ENCODE measurements at places on chromosomes 3 and 15. TPM values are rescaled to one million over a fixed set of nuclear protein-coding genes. Genes with fewer than 3 reads are reported as not detected.
A peak's percentile ranks its signal among the peaks of the same experiment; 100 is the strongest.

DNA sequence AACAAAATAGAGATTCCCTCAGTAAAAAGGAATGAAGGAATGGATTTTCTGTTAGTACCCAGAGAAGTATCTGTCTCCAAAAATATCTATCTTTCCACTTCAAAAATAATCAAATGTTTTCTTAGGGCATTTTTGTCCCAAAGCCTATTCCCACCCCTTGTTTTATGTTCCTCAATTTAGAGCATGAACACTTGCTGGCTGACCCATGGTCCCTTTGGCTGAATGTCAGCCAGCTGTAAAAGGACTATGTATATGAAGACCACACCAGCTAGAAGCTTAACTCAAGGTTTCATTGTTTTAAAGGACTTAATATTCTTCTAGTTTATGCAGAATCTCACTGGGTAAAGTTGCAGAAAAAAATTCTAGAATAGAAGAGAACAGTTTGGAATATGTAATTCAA lies 931.2 kb downstream of the MCTP2 start:
- no peak for DNase-seq

- DNase-seq: no peak
These were observed 60.9 kb upstream of the MAGI1 start for GRCh38 chr3:66099541-66100065.

The CCDC12 gene
- total RNA-seq: 60.6 TPM

- DNase-seq: no peak
These were observed 112.5 kb upstream of the MLF1 start for GRCh38 chr3:158458464-158458863.

The PIAS1 gene
- 126 TPM for total RNA-seq

The ANO10 gene
- total RNA-seq: 30.1 TPM

The CASR gene
- total RNA-seq: under 0.01 TPM

The RPL14 gene
- 328 TPM for total RNA-seq

DNA sequence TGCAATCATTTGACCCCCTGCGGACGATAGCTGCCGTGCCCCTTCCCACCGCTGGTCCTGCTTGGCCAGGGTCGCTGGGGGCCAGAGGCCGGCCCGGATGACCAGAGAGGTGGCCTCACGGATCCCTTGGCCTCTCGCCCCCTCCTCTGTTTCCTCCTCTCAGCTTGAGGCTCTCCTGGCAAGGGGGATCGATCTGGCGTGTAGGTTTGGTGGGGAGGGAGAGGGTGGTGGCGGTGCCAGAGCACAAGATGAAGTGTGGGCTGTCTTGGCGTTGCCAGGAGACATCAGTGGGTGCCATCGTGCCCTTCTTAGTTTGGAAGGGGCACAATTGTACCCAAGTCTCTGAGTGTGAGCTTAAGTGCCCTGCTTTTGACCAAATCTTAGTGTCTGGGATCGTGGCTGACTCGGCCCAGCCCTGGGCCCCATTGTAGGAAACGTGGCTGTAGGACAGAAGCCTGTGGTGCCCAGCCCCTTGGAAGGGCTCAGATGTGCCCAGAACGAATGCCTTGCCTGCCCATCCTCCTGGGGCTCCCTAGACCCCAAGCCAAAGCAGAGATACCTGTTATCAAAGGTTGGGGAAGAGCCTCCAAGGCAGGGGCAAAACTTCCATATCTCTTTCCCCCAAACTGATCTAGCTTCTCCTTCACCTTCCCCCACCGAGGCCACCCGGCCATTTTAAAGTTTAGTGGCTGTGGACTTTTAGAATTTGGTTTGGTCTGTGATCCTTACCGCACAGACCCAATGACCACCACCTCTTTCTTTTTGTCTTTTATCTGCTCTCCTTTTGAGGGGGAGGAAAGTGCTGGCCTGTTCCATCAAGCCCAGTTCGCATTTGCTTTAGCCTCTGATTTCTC lies 14.4 kb downstream of the NR2F2 start:
- no peak for DNase-seq

The THBS1 gene
- total RNA-seq: 23.5 TPM

DNA sequence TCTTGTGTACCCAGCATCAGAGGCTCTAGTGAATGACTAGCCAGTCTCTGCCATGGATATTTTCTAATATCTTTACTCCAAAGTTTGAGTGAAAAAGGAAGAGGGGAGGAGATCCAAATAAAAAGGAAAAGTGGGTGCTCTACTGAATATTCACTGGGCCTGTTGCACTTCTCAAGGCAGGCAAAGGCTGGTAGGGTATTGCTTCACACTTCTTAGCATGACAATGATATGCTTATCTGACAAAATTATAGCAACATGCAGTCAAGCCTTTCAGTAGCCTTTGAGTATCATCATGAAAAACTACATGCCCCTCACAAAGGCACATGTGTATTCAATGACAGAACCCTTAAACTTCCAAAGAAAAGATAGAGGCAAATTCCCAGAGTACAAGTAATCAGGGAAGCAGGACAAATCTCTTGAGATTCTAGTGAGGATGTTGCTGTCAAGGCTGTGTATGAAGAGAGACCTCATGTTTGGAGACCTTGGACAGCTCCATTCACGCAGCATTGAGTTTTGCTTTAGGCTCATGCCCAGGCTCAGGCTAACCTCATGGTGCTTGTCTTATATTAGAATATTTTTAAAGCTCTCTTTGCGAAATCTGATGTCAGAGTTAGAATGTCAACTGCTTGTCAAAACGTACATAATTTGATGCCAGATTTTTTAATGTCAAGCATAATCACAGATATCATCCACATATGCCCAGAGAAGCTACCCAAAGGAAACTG lies 506.9 kb downstream of the OCA2 start:
- DNase-seq: no peak

The GNAI2 gene
- 171 TPM for total RNA-seq

- peak; percentile 7 for DNase-seq
These were observed 202.2 kb downstream of the TIGIT start for GRCh38 chr3:114496021-114496434.

DNA sequence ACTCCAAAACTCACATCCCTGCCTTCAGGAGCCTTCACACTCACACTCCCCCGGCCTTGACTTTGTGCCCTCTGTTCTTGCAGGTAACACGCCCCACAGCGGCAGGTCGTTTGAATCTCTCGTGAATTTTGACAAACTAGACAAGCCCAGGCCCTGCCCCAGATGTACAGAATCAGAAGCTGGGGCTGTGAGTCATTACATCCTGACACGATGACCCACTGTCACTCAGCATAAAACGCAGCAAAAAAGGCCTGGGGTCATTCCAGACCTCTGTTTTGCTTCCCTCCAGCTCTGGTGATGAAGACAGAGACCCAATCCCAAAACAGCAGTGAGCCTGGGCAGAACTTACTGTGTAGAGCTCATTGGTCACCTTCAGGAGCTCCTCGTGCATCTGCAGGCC lies 116.4 kb upstream of the RAD18 start:
- DNase-seq: no peak

The NKIRAS1 gene
- total RNA-seq: 17.5 TPM

GRCh38 chr3:65605876-65606432 lies 432.8 kb downstream of the MAGI1 start:
- DNase-seq: no peak

GRCh38 chr3:171784387-171784786 lies 25.9 kb downstream of the PLD1 start:
- no peak for DNase-seq

DNA sequence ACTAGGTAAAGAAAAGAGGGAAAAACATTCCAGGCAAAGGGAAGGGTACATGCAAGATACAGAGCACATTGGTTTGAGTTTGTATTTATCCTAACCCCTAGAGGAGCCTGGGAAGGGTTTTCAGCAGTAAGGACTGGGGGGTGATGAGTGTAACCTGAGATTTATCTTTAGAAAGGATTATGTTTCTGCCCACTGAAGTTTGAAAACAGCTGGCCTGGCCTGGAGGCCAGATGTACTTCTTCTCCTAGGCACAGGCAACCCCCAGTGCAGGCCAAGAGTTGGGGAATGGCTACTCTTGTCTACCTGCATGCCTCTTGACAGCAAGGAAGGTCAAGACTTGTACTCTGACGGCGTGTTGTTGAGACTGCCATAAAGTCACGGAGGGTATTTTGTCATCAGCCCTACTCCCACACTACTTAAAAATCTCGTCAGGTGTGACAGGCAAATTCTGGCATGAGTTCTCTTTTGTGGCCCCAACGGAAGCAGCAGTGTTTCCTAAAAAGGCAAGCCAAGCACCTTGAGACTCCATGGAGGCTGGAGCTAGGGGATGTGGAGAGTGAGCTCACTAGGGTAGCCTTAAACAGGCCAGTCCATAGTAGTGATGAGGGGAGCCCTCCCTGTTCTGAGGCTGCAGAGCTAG lies 241.5 kb upstream of the WNT5A start:
- peak; percentile 76 for DNase-seq

DNA sequence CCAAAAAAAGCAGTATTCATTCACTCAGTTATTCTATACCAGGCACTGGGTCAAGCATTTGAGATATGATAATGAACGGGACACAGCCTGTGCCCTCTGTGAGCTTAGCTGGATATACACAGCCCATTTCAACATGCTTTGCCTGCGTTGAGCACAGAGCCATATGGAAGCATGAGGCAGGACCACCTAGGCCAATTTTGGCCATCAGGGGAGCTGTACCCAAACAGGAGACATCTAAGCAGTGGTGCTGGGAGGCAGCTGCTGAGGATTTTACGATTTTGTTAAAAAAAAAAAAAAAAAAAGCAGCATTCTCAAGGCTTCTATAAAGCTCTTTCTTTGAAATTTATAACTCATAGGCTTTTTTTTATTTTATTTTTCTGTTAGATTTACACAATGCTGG lies 87.2 kb upstream of the SLC2A2 start:
- DNase-seq: no peak

- DNase-seq: no peak
These were observed 2.8 kb downstream of the EPHB1 start for GRCh38 chr3:134797741-134798451.

GRCh38 chr3:127037971-127038446 lies 55.1 kb downstream of the PLXNA1 start:
- no peak for DNase-seq

DNA sequence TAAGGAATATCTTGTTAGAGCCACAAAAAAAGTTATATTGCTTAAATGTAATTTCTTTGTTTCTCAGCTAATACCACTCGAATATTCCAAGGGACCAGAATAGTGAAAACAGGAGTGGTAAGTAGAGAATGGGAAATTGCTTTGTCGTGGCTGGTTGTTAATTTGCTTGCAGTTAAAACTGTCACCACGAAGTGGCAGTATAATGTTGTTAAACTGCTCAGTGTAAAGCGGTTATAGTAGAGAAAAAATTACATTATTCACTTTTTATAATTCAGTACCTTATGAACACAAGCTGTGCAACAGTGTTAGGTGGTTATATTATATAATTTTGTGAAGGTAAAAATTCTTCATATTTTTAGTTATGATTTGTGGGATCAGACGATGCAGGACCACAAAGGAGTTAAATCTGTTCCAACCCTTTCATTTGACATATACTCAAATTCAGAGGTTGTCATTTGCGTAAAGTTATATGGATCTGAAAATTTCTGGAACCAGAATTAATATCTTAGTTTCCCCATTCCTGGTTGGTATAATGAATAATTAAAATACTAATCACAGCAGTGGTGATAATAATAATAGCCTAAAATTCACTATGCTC lies 171.8 kb downstream of the FEZF2 start:
- DNase-seq: no peak

GRCh38 chr3:129211345-129211744 lies 27.6 kb upstream of the CNBP start:
- no peak for DNase-seq

Measured in thyroid gland (tissue), 4 donors.